ENCODE measurements at places on chromosomes 5 and 9.

- DNase-seq: no peak
Measured at GRCh38 chr5:4419281-4419680, 720.8 kb upstream of the ADAMTS16 start.

DNA sequence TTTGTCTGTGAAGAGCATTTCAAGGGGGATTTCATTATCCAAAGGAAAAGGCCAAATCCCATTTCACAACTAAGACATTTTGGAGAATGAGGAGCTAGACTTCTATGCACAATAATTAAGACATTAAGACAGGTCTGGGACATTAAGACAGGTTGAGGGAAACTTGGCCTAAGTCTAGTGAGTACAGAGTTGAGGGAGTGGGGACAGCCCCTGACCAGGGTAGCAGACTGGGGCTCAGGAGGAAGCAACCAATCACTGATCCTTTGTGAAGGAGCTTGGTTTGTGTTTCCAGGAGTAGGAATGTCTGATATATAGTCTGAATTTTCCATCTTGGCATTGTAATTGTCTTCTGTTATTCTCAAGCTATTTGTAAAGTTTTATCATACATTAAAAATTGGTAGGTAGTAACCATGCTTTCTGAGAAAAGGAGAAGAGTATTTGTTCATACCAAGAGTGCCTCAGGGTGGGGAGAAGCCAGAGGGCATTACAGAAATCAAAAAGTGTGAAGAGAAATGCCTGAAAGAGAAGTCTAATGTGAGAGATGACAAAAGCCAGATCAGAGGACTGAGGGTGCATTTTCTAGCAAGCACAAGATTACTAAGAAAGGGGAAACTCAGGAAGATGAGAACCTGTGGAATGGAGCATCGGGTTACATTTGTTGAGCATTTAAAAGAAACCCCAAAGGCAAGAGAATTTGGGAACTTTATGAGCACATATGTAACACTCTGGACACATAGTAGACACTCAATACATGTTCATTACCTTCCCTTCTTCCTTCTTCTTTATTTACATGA, 189.3 kb upstream of the PIK3R1 start:
- no peak for DNase-seq

DNA sequence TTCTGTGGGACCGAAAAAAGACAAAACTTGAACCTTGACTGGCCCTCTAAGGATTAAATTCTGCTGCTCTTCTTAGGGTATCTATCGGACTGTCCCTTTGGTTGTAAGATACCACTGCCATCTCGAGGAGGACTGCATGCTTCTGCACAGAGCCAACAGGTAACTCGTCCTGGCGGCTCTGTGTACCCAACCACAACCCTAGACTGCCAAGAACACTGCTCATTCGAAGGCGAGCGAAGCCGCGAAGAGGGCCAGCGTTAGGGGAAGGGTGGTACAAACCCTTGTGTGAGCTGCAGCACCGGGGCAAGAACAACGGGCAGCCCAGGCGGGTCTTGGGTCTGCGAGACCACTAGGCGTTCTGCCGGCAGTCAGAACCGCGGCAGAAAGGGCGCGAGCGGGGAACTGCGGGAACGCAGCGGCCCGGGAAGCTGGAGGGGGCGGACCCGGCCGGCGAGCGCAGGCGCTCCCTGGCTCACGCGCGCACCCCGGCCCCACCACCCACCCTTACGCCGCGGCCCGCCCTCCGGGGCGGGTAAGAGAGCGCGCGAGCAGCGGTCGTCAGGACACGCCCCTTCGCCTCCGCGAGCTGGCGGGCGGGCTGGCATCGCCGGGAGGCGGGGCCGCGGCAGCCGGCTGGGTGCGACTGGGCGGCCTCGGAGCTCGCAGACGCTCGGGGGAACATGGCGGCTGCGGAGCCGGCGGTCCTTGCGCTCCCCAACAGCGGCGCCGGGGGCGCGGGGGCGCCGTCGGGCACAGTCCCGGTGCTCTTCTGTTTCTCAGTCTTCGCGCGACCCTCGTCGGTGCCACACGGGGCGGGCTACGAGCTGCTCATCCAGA, at the start of gene ISOC1:
Gene ISOC1 (plus strand): TSS at position 663 of the 837 bp plus-strand sequence. CDS start 18 bp downstream, at position 681.
- peak; percentile 77 for DNase-seq

DNA sequence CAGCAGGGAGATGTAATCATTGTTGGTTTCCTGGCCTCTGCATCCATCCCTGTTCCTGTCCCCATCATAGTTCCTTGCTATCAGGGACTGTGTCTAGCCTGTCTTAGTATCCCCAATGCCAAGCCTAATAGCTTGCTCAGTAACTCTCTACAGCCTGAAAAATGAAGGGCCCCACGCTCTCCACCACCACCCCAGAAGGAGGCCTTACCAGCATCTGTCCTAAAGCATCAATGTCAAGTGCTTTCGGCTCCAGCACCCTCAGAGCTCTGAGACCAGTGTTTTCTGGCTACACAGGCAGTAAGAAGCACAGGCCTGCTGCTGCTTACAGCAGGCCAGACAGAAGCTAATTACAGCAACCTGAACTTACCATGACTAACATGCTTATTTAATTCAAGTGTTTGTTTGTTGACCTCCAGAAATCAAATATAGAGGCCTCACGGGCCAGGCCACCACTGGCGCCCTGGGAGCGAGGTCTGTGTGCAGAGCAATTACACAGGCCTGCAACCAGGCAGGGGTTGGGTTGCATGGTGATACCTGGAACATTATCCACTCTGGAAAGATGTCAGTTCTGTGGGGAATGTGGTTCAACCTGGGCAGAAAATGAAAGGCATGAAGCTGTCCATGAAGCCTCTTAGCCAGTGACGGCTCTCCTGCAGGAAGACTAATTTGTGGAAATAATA, 124.3 kb downstream of the SLC1A3 start:
- DNase-seq: no peak

DNA sequence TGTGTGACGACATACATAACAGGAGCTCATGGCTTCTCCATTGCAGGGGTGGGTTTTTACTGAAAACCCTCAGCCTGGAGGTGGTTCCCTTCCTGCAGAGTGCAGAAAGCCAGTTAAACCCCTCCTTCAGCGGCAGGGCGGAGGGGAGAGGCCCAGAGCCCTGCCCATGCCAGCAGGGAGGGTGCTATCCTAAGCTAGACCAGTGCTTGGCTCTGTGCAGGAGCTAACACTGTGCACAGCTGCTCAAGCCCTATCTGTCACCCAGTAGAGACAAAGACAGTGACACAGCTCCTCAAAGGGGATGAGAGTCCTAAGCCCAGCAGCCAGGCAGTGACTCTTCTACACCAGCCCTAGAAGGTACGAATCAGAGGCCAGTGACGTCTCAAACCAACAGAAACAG, 70.0 kb upstream of the ZSWIM6 start:
- DNase-seq: no peak

GRCh38 chr5:67378256-67378655, 181.7 kb upstream of the CD180 start:
- no peak for DNase-seq

DNA sequence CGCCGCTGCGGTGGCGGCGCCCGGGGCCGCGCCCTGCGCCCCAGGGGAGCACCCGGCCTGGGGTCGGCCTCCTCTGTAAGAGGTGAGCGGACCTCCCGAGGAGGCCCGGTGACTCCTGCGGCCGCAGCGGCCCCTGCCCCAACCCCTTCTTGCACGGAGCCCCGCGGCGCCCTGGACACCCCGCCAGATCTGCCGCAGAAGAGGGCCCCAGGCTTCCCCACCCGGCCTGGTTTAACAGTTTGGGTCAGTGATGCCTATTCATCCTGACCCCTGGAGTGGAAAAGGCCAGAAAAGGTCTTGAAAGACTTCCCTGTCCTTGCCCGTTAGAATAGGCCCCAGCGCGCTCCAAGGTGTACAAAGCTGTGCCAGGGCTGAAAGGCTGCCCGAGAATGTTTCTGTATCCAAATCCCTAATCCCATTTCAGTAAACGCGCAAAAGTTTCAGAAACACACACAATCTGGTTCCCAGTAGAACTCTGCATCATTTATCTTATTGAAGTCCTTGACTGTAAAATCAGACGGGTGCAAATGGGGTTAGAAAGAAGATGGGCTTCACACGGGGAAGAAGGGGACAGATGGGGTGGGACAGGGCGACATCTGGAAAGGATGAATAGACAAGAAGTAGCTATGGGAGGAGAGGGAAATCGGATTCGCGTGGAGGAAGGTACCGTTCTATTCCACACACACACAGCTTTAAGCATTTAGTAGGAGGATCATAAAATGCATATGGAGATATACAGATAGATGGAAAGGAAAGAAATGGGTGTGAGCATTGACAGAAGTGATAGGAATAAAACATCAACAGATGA, 1.1 kb upstream of the SSBP2 start:
- DNase-seq: no peak

DNA sequence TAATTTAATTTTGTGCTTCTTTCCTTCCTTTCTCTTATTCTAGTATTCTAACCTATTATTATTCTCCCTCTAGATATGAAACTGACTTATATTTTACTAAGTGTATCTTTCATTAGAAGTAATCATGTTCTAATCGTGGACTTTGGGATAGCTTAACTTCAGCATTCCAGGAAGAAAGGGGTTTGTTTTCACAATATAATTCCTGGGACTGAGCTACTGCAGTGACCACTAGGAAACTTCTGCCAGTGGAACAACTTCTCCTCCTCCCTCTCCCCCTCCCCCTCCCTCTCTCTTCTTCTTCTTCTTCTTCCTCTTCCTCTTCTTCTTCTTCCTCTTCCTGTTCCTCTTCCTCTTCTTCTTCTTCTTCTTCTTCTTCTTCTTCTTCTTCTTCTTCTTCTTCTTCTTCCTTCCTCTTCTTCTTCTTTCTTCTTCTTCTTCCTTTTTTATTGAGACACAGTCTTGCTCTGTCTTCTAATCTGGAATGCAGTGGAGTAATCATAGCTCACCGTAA, 127.9 kb downstream of the NNT start:
- DNase-seq: no peak

DNA sequence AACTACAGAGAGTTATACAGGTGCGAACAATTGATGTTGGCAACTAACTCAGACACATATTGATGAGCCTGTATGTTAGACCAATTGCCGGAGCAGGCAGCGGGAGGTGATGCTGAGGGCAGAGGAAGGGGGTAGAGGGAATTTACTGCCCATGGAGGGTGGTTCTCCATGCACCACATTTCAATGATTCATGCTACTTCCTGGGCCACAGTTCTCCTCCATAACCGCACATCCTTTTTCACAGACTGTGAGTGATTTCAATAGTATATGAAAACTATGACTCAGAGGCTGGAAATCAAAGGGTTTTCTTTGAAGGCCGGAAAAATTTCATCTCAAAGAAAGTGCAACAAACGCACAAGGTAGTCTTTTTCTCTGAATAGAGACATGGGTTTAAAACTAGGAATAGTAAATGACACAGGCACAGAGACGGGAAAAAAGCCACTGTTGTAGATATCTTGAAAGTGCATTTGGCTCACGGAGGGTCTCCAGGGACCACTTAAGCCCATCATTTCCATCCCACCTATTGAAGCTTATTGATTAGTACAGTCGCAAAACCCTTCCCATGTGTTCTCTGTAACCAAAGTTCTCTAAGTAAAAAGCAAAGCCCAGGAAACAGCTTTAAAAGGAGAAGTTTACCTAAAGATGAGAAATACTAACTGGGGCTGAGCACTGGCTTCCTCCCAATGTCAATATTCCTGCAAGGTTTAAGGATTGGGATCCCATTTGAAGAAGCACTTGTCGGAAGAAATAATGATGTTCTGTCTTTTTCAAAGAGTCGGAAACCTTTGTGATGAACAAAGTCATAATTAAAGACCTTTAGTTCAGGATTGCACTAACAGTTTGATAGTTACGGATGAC, 28.0 kb upstream of the ADAM19 start:
- DNase-seq: no peak

DNA sequence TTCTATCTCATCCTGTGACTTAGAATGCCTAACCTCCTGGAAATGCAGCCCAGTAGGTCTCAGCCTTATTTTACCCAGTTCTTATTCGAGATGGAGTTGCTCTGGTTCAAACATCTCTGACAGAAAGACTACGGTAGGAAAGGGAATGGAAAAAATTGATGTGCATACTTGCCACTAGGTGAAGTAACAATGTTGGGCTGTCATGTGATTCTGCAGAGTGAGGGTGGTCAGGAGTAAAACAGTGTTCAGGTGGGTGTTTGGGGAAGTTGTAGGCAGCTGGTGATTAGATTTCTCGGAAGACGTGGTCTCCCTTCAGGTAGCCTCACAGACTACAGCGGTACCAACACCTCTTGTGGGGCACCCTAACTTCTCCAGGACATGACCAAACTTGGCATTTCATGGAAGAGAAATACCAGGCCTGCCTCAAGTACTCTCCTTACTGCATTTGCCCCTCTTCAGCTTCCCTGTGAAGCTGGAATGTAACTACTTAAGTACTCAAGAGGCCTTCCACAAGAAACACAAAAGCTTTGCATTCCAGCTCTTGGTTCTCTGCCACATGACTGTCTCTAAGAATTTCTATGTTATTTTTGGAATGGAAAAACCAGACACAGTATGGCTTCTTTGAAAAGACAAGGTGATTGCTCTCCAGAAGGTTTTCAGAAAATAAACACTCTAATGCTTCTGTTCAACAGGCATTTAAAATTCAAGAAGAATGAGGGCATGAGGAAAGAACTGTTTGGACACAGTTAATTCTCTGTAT, 17.4 kb upstream of the ENTREP1 start:
- no peak for DNase-seq

- no peak for DNase-seq
Measured at GRCh38 chr5:66840511-66841013, 244.4 kb downstream of the MAST4 start.

GRCh38 chr5:151068433-151069197, 12.2 kb downstream of the TNIP1 start:
- DNase-seq: no peak

DNA sequence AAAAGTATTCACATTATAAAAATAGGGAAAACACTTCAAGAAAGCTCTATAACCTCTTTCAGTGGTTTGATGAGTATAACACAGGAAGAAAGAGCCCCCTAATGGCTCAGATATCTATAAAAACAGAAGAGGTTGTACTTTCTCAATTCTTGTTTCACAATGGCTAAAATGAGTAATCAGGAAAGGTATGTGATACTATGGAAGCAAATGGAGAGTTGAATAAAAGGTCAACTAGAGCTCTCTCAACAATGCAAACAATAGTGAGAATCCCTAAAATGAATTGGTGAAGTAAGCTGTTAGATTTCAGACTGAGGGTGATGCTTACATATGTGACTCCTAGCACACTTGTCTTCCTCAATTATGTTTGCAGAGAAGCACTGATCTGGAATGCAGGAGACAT, 584.6 kb upstream of the CDH18 start:
- DNase-seq: no peak

Measured in NCI-H2171 (cell line).